ENCODE measurements at places on chromosomes 1 and 21.

DNA sequence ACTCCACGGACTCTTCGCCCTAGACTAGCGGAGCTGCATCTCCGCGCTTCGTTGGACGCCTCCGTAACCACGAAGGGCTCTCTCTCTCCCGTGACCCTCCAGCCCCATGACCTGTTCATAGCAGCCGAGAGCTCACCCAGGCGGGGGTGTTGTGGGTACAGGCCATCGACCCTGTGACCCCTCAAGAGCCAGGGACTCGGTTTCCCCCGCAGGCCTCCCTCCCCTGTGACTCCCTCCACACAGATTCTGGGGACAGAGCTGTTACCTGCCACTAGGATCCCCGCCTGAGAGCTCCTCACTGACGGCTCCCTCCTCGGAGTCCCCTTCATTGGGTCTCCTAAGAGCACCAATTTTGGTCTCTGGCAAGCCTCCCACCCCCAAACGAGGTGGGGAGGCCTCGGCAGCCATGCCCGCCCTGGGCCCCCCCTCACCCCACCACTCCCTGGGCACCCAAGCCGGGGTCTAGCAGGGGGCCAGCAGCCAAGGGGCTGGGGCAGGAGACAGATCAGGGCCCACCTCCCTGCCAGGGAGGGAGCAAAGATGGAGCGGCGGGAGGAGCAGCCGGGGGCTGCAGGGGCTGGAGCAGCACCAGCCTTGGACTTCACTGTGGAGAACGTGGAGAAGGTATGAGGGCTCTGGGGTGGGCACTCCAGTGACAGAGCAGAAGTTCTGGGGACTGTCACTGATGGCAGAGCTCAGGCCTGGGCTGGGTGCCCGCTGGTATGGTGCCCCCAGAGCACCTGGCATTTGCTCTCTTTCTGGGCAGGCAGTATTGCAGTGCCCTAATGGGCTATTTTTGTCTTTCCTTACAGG, 517 bp downstream of the IPO13 start:
- no peak for DNase-seq

DNA sequence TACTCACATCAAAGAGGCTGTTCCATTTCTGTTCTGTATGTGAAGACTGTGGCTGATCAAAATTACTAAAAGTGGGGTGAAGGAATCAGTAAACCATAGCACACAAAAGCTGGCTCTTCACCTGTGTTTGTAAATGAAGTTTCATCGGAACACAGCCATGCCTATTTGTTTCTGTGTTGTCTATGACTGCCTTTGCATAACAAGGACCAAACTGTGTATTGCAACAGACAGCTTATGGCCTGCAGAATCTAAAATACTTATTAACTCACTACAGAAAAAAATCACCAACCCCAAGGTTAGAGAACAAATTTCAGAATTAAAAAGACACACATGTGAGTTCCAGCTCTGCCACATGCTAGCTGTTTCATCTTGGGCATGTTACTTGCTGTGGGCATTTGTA, 163.9 kb downstream of the LYPLAL1 start:
- DNase-seq, result no peak

DNA sequence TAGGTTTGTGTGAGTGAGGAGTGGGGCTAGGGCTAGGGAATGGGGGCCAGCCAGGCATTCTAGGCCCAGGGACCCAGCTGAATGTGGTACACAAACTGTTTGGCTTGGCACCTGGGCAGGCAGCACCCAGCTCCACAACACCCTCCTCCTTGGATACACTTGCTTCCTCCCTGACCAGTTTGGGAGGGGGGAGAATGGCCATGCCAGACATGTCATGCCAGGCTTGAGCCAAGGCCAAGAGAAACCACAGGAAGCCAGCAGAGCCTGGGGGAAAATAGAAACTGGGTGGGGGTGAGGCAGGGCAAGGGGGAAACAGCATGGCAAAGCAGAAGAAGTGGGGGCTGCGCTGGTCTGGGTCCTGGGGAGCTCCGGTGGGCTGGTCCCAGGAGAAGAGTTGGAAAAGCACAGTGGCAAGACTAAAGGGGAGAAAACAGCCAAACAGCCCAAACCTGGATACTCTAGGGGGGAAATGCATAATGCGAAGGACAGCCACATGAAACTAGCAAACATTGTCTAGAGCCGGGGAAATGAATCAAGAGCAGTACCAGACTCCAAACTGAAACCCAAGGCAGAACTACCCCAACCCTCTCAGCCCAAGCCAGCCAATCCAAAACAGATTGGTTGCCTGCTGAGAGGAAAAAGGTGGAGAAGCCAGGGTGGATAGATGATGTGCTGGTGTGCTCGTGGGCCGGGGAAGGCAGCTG, 47.9 kb downstream of the LGR6 start:
- DNase-seq, result no peak

DNA sequence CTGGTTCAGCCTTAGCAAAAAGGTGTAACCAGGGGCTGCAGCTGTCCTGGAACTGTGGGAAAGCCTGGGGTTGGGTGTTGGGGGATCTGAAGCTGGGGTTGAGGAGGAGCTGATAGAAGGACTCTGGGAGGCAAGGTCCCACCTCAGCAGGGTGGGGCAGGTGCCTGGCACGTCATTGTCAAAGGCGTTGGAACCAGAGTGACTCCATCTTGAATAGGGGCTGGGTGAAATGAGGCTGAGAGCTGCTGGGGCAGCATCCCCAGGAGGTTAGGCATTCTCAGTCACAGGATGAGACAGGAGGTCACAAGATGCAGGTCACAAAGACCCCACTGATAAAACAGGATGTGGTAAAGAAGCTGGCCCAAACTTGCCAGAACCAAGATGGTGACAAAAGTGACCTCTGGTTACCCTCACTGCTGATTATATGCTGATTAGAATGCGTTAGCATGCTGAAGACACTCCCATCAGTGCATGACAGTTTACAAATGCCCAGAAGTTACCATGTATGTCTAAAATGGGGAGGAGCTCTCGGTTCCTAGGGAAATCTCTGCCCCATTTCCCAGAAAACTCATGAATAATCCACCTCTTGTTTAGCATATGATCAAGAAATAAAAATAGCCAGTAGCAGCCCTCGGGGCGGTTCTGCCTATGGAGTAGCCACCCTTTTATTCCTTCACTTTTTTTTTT, 85.4 kb downstream of the IER5 start:
- no peak for DNase-seq

GRCh38 chr1:41483001-41483850, 1.3 kb downstream of the EDN2 start:
- DNase-seq, result no peak

GRCh38 chr1:6028042-6028850, 17.4 kb upstream of the KCNAB2 start:
- DNase-seq, result peak; percentile 39

GRCh38 chr1:183247066-183247465, 61.0 kb downstream of the LAMC2 start:
- DNase-seq, result no peak

- DNase-seq, result no peak
Observed at GRCh38 chr1:246769306-246769705, 45.1 kb downstream of the SCCPDH start.

DNA sequence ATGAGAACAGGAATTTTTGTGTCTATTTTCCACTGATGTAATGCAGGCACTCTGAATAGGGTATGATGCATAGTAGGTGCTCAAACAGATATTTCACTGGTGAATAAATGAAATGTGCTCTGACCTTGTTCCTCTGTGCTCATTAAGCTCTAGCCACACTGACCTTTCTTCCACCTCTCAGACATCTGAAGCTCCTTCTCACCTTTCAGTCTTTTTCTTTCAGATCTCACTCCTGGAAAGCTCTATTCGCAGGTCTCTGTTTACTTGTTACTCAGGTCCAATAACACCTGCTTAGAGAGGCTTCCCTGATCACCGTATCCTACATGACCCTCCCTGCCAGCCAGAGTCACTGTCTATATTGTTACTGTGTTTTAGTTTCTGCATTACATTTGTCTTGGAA, 59.2 kb upstream of the IVNS1ABP start:
- no peak for DNase-seq

GRCh38 chr1:230040440-230040839, 26.6 kb upstream of the GALNT2 start:
- no peak for DNase-seq

GRCh38 chr1:181732218-181732990, 249.1 kb downstream of the CACNA1E start:
- DNase-seq, result no peak

- no peak for DNase-seq
Observed at GRCh38 chr1:38923607-38924006, 18.0 kb downstream of the RHBDL2 start.

- DNase-seq, result no peak
Observed at GRCh38 chr1:246343937-246344336, 163.1 kb downstream of the SMYD3 start.

GRCh38 chr1:62237950-62238374, 43.3 kb downstream of the L1TD1 start:
- no peak for DNase-seq

GRCh38 chr1:147630447-147630846, 39.9 kb downstream of the ACP6 start:
- no peak for DNase-seq

GRCh38 chr1:239606850-239607400, 220.6 kb downstream of the CHRM3 start:
- no peak for DNase-seq

- DNase-seq, result no peak
Observed at GRCh38 chr21:41497788-41498187, 10.2 kb downstream of the TMPRSS2 start.

GRCh38 chr1:158146165-158146564, 34.5 kb upstream of the CD1D start:
- DNase-seq, result no peak

DNA sequence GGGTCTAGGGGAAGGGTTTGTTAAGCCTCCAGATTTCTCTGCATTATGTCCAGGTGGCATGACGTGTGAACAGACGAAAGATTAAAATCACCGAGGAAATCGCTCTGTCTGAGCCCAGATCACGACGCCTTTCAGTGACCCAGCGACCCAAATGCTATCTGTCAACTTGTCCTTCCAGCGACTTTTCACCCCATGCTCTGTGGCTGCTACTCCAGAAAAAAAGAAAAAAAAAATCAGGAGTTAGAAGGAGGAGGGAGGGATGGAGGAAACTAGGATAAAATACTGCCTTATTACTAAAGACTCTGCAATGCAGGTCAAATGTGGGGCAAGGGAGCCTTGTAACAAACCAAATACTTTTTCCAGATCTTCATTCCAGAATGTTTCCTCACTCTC, 352.0 kb downstream of the NUF2 start:
- DNase-seq, result no peak

DNA sequence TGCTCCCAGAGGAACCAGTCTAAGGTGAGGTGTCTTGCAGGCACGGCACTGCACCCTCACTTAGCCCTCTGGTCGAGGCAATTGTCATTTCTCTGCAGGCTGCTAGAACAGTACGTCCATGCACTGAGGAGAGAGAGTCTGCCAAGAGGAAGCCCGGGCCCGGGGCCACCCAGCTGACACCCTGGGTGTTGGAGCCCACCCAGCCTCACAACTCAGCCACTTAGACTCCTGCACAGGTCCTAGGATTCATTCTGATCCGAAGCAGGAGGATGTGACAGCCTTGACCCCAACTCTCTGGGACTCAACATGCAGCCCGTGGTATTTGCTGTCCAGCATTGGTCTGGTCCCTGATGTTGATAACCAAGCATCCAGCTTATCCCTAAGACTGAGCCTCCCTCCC, 111.9 kb downstream of the ADSS2 start:
- DNase-seq, result no peak

DNA sequence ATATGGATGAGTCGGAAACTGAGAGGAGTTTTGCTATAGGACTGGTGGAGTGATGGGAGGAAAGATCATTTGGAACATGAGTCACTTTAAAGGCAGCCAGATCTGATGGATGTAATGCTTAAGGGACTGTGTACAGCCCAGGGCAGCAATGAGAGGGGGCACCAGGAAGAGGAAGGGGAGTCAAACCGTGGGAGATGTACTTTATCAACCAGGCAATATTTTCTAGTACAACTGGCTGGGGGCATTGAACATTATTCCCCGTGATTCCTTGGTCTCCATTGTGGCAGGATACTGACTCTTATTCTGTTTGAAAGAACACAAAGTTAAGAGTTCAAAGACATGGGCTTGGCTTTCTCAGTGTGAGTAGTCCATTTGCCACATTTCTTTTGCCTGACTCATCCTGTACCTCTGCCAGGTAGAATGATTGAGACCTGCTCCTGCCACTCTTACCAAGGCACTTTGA, 268.2 kb upstream of the NR5A2 start:
- no peak for DNase-seq
